ENCODE measurements at places on chromosomes 5 and 9.
A peak's percentile ranks its signal among the peaks of the same experiment; 100 is the strongest.

DNA sequence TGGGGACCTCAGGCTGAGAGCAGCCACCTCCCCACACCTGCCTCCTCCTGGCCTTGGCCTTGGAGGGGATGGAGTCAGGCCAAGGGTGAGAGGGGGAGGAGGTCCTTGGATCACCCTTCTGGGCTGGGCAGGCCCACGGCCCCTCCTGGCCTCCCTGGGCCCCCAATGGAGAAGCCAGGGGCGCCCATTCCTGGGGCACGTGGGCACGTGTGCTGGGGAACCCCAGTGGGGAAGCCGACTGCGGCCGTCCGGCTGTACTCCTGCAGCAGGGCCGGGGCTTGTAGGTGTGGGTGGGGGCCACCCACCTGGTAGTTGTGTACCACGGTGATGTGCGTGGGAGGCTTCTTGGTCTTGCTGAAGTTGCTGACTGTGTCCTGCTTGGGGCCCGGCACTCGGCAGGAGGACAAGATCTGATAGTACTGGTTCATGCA is 8.5 kb downstream of the CRAT start:
- no peak for DNase-seq

- no peak for DNase-seq
Observed at GRCh38 chr5:118247458-118247857, 740.9 kb downstream of the DTWD2 start.

- DNase-seq = no peak
Observed at GRCh38 chr5:175659546-175660253, 1.8 kb downstream of the HRH2 start.

DNA sequence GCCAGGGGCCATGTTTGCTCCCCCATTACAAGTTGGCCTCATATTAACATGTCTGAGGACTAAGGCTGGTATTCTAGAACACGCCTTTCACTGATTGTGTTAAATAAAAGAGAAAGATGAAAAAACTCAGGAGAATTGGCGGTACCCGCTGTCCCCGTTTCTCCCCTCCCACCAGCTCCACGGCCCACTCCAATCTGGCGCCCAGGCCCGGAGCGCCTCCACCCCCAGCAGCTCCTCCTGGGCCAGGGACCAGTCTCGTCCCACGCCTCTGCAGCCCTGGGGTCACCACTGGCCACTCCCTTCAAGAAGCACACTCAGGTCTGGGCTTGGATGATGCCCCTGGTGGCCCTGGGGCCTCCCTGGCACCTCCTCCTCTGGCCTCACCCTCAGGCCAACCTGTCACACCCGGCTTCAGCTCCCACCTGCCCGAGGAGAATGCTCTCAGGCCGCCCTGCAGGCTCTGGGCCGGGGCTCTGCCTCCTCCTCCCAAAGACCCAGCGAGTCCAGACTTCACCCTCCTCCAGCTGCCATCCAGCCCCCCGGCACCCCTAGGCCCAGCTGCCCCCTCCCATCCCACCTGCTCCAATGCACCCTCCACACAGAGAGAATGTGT is 133.0 kb upstream of the PPP1R26 start:
- no peak for DNase-seq

DNA sequence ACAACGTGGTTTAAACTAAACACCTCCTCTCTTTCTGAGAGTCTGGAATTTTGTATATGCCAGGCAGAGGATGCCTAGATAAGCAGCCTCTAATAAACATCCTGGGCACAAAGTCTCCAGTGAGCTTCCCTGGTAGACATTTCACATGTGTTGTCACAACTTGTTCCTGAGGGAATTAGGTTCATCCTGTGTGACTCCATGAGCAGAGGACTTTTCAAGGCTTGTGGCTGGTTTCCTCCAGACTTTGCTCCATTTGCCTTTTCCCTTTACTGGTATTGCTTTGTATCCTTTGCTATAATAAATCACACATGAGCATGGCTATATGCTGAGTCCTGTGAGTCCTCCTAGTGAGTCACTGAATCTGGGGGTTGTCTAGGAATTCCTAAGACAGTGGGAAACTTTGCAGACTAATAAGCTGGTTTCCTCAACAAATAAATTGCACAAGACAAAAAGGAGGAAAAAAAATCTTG is 77.4 kb downstream of the NR2F1-AS1 start:
- peak; percentile 86 for DNase-seq

DNA sequence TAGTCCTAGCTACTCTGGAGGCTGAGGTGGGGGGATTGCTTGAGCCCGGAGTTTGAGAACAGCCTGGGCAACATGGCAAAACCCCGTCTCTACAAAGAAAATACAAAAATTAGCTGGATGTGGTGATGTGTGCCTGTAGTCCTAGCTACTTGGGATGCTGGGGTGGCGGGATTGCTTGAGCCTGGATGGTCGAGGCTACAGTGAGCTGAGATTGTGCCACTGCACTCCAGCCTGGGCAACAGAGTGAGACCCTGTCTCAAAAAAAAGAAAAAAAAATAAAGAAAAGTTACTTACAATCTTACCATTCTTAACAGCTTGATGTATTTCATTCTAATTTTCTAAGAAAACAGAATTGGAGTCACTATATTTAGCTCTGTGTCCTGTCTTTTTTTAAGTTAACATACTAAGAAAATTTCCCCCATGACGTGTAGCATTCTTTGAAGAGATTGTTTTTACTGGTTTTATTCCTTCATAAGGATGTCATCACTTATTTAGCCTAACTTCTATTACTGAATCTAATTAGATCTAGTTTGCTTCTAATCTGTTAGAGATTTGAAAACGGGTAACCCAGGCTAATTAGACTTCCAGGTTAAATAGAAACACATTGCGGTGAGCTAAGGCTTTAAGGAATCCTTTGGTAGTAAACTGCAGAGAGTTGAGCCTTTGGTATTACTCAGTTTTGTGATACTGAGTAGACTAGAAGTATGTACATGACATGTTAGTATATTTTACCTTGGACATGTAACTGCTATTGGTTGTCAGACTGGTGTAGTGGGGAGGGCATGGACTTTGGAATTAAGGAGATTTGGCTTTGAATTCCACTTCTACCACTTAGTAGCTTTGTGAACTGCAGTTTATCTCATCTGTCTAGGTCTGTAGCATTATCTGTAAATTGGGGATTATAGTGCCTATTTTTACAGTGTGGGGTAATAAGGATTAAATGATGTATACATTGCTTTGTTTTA is 24.0 kb downstream of the HSPA4 start:
- peak; percentile 25 for DNase-seq

DNA sequence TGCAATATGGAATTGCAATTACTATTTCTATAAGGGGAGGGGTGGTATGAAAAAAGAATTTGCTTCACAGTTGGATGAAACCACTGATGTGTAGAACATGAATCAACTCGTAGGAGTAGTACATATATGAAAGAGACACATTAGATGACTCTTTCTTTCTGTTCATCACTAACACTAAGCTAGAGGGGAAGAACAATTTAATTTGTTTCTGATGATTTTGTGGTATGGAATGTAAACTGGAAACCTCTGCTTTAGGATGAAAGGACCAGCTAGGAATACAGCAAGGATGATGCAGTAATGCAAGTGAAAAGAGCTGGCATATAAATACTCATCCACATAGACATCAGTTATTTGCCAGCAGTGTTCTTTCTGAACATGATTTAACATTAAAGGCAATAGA is 113.4 kb downstream of the PAPPA start:
- DNase-seq = no peak

DNA sequence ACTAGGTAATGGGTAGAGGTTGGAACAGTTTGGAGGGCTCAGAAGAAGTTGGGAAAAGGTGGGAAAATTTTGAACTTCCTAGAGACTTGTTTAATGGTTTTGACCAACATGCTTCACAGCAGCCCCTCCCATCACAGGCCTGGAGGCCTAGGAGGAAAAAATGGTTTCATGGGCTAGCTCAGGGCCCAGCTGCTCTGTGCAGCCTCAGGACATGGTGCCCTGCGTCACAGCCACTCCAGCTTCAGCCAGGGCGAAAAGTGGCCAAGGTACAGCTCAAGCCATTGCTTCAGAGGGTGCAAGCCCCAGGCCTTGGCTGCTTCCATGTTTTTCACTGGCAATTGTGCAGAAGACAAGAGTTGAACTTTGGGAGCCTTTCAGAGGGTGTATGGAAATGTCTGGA is 453.7 kb downstream of the LRRC70 start:
- no peak for DNase-seq

DNA sequence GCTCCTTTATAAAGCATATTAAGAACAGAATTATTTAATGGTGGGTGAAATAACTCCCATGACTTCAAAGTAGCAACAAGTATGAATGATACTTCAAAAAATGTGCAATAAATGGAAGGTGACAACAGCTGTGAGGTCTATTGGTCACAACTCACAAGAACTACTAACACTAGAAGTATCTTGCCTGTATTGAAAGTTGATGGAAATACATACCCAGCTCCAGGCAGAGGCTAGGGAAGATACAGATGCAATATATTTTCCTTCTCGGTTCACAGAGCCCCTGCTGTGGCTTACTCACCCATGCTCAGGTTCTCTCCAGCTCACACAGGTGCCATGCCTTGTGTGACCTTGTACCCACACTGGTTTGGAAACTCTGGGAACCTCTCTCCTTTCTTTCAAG is 133.8 kb downstream of the LIFR start:
- DNase-seq = no peak

Data from cardiac fibroblast (primary cell).